ENCODE measurements at places on chromosomes 3 and 15.

DNA sequence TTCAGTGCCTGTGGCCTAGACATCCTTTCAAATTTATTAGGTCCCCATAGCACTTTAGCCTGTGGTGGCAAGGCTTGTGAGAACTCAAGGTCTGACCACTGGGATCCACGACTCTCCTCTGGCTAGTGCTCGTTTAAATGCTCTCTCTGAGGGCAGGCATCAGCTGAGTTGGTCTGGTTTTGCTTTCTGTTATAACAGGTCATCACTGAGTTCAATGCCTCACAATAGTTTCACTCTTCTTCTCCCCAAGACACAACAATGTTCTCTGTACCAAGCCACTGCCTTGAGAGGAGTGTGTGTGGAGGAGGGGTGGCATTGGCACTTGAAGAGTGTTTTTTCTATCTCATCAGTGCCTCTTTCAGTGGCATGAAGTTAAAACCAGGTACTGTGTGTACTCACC is 7.6 kb downstream of the OR5K4 start:
- no peak for DNase-seq

DNA sequence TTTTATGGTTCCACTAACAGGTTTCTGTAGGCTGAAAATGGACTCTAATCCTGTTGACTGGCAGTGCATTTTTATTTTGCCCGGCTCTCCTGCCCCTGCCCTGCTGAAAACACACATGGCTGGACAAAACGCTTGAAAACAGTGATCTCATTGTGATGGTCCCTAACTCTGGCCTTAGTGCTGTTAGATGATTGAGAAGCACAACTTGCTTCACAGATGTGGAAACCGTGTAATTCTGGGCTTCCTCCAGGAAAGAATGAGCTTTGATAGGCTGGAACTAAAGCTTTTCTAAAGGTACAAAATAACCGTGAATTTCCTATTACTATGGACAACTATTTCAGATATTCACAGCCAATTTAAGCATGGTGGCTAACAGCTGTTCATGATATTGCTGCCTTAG is 121.4 kb downstream of the VGLL3 start:
- no peak for DNase-seq

GRCh38 chr15:51114437-51115119 is 19.9 kb upstream of the TNFAIP8L3 start:
- no peak for DNase-seq

DNA sequence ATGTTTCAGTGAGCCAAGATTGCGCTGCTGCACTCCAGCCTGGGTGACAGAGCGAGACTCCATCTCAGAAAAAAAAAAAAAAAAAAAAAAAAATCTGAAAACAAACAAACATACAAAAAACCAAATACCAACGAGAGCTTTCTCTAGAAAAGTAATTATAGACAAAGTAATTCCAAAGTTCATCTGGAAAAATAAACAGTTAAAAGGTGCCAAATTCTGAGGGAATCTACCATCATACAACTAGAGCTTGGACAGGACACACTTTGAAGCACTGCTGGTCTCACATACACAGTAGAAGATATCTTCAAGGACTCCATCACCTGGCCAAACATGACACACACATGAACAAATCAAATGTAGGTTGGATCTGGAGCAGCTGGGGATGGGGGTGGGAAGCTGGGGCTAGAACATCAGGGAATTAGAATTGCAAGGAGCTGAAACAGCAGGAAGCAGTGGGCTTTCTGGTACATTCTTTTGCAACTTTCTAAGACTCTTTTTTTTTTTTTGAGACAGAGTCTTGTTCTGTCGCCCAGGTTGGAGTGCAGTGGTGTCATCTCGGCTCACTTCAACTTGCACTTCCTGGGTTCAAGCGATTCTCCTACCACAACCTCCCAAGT is 41.1 kb upstream of the CTSH start:
- DNase-seq: no peak

DNA sequence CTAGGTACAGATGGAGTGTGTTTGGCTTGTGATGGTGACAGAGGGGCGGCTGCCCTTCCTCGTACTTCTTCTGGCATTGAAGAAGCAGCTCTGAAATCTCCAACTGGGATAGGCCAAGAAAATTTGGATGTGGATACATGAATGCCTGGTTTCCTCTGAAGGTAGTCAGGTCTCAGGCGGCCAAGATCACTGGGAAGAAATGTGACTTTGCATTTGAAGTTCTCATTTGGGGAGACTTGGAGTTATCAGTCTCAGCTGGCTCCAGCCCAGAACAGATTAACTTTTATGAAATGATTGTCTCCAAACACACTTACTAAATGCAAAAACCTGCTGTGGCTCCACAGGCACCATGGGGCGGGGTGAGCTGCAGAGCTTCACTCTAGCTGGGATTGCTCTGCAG is 215.9 kb downstream of the THSD4 start:
- no peak for DNase-seq

DNA sequence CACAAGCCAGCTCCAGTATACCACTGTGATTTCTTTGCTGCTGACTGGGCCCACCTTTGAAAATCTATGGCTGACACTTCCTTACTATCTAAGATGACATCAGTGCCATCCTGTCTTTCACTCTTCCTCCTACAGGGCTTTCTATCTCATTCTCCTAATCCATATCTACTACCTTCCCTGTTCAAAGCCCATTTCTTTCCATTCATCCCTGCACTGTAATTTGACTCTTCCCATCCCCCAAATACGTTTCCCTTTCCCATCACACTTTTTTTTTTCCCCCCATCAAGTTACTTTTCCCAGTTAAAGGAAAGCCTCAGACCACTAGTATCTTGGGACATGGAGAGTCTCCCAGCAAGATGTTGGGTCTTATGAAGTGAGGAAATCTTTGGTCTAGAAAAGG is 136.7 kb downstream of the AKAP13 start:
- no peak for DNase-seq

DNA sequence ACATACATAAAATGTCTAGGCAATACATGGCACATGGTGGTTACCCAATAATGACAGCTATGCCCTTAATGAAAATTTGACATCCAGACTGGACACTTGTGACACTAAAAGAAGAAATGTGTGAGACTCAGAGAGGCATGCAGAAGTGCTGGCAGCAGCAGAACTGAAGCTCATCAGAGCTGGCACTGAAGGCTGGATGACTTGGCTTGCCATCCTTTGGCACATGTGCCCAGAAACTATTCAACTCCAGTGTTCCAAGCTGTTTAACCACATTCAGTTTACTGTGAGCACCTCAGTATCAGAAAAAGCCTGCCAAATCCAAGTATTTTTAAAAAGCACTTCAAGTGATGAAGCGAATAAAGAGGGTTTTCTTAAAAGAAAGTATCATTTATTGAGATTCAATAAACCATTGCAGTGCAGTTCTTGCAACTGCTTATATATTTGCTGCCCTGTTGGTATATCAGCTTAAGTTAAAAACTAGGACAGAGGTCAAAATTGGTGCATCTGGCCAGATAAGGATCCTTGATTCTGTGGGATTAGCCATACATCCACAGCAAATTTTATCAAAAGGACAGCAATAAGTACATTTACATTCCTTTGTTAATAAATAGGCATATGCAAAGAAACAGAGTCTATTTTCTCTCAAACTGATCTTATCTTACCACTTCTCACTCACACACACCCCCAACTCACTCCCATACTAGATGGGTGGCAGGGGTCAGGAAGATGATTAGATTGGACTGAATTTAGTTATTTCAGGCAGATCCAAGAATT is 15.8 kb downstream of the IGSF11 start:
- no peak for DNase-seq

- no peak for DNase-seq
These were observed 46.1 kb downstream of the FNDC3B start for GRCh38 chr3:172085557-172085895.

DNA sequence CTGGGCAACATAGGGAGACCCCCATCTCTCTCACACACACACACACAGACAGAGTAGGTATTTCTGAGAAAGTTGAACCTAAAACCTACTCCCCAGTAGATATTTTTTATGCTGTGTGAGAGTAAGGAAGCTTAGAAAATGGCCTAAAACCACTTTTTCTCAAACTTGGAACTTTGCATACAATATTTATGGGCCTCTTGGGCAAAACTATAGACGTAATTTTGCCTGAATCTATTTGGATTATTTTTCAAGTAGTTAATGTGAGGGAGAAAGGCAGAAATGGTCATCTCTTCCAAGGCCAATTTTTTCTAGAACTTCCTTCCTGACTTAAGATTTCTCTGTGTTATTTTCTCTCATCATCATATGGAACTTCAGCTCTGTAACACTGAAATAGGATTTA is 81.7 kb downstream of the ZNF609 start:
- no peak for DNase-seq

GRCh38 chr3:9598783-9599387 is 45.3 kb upstream of the LHFPL4 start:
- no peak for DNase-seq

- DNase-seq: no peak
These were observed 32.2 kb downstream of the SSR3 start for GRCh38 chr3:156522673-156523072.

GRCh38 chr3:180528843-180529242 is 73.1 kb upstream of the TTC14 start:
- DNase-seq: no peak

- DNase-seq: no peak
These were observed 65.1 kb downstream of the NEK11 start for GRCh38 chr3:131091768-131092167.

Data from left forelimb (tissue), 1 donor.